ENCODE measurements at places on chromosomes 12 and 14. TPM values are rescaled to one million over a fixed set of nuclear protein-coding genes. Genes with fewer than 3 reads are reported as not detected.

Gene PPFIA2
- total RNA-seq: not detected

Gene IAPP
- not detected for total RNA-seq

Gene DBX2
- not detected for total RNA-seq

Gene STXBP6
- total RNA-seq: 40.2 TPM

Gene CD9
- total RNA-seq: 38.3 TPM

Gene SLC6A12
- not detected for total RNA-seq

Gene DNAI7
- 0.11 TPM for total RNA-seq

Gene LRIG3
- total RNA-seq: 11.5 TPM

Gene PPHLN1
- 76.2 TPM for total RNA-seq

Gene CLEC6A
- total RNA-seq: not detected

DNA sequence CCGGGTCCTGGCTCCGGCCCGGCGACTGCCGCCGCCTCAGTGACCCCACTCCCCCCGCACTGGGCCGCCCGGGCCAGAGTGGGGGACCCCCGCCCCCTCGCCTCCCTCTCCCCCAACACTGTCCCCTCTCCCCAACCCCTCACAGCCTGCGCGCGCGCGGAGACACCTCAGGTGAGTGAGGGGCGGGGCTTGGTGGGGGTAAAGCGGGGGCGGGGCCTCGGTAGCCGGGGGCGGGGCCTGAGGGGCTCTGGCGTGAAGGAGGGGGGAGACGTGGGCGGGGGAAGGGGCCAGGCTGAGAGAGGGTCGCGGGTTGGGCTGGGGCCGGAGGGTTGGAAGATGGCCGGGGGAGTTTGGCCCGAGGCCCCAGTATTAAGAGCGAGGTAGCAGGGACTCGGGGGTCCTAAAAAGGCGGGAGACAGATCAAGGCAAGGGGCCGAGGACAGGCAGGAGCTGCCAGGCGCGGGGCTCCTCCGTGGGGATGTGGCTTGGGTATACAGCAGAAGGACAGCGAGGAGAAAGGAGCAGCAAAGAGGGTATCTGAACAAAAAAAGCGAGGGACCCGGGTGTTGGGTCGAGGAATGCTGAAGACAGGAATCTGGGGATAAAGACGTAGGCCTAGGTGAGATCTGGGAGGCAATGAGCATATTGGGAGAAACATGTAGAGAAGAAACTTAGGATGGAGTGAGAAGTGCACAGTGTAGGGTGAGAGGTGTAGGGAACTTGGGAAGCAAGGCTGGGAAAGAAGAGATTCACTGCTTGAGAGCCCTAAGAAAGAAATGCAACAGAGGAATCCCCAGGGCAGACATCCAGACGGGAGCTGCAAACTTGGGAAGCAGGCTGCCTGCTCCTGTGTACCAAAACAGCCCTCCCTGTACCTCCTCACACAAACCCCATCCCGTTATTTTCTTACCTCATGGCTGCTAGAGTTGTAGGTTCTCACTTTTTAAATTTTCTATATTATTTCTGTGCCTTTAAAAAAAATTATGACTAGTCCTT lies 10.8 kb downstream of the SUOX start:
- peak; percentile 3 for DNase-seq

- DNase-seq: peak; percentile 99
Measured at GRCh38 chr14:58731465-58732293, 93.9 kb downstream of the DACT1 start.

DNA sequence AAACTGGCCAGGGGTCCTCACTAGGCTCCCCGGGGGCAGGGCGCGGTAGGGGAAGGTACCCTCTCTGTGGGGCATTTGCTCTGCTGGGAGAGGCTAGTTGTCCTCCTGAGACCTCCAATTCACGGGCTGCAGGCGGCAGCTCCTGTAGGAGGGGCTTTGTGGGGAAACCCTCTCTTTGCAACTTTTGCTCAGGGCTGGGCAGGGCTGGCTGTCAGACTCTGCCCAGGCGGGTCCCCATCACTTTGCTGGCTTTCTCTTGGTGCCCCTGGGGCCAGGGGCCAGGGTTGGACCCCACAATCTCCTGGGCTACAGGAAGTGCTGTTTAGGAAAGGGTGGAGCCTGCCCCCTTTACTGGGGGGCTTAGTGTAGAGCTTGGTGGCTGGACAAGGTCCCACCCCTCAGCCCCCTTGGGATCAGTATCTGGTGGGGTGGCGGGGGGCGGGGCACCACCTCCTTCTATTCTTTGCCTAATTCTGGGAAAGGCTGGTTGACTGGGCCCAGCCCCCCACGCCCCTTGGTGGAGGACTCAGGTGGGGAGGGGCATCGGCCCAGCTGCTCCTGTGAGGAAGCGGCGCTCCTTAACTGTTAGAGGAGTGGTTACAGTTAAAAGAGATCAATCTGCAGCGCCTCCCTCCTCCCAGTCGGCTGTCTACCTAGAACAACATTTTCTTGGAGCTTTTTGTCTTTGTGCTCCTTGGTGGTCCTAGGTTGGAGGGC lies 918.7 kb downstream of the AACS start:
- peak; percentile 22 for DNase-seq

- DNase-seq: no peak
Measured at GRCh38 chr12:100789975-100790374, 4.6 kb upstream of the ANO4 start.

DNA sequence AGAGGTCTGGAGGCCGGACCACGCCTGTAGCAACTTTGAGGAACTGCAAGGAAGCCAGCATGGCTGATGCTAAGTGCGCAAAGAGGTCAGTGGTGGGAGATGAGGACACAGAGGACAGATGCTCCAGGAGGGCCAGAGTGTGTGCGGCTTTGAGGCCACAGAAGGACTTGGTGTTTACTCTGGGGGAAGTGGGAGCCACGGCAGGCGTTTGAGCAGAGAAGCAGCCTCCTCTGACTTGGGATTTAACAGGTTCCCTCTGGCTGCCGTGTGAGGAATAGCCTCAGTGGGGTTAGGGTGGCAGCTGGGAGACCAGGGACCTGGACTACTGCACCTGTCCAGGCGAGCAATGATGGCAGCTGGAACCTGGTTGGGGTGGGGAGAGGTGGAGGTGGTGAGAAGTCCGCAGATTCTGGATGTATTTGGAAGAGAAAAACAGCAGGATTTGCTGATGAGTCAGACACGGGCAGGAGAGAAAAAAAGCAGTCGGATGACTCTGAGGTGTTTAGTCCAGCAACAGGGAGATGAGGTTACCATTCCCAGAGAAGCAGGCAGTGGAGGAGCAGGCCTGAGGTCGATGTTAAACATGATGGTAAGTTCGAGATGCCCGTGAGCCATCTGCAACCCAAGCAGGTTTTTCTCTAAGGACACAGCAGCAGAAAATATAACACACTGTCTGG lies 143.5 kb downstream of the SCARB1 start:
- DNase-seq: peak; percentile 75

DNA sequence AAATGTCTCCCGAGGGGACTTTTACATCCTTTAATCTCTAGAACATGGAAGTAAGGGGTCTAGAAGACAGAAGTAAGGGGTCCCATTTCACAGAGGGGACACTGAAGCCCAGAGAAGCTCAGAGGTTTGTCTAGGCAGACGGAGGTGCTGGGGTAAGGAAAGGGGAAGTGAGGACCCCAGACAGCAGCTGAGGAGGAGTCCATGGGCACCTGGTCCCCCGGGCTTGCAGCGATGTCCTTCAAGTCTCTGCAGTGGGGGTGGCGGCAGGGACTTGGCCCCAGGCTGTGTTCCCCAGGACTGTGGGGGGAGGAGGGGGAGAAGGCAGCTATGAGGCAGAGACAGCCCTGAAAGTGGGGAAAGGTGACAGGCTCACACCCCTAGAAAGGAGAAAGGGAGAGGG lies 30.7 kb downstream of the DTX1 start:
- DNase-seq: no peak

GRCh38 chr12:112847708-112848337 lies 56.3 kb downstream of the RPH3A start:
- DNase-seq: no peak

DNA sequence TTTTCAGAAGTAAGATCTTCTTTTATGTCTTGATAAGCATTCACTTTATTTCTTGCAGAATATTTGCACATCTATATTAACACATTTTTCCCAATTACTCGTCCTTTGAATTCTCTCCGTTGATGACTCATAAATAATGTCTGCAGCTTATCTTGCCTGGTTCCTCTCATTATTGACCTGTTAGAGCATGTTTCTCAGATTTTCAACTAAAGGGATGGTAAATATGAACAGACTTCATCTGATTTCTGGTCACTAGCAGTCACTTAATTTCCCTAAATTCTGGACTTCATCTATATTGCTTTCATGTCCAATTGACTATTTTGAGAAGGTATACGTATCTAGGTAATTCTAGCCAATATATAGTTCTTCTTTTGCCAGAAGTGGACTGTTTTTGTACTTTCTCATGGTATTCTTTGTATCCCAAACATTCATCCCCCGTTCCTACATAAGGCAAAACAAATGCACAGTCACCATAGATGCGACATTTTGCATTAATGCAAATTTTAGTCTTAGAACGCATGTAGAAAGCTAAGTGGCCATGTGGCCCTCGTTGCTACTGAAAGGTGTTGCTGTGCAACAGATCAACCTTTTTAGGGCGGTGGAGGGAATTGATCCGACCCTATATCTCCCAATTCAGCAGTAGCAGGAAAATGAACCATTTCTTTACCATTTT lies 6.2 kb downstream of the PIK3C2G start:
- DNase-seq: no peak

DNA sequence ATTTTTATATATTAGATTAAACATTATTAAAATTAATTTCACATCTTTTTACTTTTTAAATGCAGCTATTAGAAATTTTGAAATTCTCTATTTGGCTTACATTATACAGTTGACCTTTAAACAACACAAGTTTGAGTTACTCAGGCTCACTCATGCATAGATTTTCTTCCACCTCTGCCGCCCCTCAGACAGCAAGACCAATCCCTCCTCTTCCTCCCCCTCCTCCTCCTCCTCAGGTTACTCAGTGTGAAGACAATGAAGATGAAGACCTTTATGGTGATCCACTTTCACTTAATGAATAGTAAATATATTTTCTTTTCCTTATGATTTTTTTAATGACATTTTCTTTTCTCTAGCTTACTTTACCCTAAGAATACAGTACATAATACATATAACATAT lies 136.2 kb downstream of the LLPH start:
- no peak for DNase-seq

DNA sequence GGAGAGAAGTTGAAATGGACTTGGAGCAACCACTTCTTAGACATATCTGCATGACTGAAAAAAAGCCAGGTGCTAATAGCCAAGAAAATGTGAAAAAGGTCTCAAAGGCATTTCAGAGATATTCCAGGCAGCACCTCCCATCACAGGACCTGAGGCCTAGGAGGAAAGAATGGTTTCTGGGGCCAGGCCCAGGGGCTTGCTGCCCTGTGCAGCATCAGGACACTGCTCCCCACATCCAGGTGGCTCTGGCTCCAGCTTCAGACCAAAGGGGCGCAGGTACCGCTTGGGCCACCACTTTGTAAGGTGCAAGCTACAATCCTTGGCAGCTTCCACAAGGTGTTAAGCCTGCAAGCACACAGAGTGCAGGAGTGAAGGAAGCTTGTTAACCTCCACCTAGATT lies 114.3 kb downstream of the PIK3C2G start:
- no peak for DNase-seq

DNA sequence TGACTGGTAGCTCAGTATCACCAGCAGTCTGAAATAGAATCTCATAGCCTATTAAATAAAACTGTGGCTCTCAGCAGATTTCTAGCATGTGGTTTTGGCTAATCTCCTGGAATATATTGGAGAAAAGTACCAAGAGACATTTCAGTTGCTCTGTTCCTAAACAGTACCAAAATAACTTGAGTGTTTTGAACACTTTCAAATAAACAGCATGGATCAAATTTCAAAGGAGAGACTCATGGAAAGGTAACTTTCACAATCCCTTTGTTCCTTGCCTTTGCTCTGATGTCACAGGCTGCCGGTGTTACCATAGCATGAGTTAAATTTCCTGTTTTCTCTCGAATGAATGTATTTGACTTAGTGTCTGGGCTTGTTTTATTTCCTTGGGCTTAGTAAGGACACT lies 3.4 kb downstream of the ARG2 start:
- DNase-seq: peak; percentile 31

DNA sequence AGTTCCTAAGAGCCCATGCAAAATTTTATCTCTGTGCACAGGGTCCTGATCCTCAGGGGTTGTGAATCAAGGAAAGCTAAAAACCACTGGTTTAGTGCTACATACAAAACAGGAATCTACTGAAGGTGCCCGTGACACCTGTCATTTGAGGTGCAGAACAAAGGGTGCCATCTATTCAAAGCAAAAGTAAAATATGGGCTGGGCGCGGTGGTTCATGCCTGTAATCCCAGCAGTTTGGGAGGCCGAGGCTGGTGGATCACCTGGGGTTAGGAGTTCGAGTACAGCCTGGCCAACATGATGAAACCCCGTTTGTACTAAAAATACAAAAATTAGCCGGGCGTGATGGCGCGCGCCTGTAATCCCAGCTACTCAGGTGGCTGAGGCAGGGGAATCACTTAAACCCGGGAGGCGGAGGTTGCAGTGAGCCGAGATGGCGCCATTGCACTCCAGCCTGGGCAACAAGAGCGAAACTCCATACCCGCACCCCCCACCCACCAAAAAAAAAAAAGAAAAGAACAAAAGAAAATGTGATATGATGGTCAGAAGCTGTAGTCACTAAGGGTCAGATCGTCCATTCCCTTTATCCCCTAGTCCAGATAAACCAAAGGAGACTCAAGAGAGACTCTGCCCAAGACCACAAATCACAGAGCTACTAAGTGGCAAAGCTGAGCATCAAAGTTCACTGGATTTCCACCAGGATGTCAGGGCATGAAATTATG lies 3.4 kb downstream of the PPTC7 start:
- no peak for DNase-seq

DNA sequence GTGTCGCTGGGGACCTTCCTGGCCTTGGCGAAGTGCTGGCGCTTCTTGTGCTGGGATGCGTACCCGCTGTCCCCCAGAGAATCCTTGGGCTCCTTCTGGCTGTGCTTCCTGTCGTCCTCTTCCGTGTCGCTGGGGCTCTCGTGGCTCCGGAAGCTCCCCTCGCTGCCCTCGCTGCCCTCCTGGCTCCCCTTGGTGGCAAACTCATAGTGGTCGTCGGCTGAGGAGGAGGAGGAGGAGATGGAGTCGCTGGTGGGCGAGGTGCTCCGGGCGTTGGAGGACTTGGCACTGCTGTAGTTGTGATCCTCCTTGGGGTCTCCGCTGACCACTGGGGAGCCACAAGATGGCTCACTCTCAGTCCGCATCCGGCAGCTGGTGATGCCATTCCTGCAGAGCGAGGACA lies 254.4 kb downstream of the FOXN3 start:
- DNase-seq: no peak

- DNase-seq: no peak
Measured at GRCh38 chr14:100988011-100988410, 84.5 kb upstream of the RTL1 start.

GRCh38 chr12:86241600-86241999 lies 14.6 kb downstream of the MGAT4C start:
- no peak for DNase-seq

All from LHCN-M2 (cell line).